Inflammatory macrophage treated with lipopolysaccharide for 4 hours (primary cell): ENCODE measurements at places on chromosomes 3 and 15.

DNA sequence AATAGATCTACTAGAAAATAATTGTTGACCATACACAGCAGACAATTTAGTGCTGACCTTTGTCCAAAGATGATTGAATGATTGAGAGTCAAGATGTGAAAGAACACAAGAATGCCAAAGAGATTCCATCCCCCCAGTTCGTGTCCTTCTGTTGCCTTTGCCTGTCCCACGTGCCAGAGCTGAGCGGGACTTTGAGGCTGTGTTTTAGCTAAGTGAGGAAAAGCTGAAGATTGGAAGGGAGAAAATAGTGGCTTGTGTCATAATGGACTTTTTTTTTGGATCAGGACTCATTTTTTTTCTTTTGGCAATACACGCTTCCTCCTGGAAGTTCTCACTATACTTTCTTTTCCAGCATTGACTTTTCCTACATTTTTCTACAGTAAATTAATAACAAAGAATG lies 206.6 kb upstream of the MDFIC2 start:
- no peak for DNase-seq

DNA sequence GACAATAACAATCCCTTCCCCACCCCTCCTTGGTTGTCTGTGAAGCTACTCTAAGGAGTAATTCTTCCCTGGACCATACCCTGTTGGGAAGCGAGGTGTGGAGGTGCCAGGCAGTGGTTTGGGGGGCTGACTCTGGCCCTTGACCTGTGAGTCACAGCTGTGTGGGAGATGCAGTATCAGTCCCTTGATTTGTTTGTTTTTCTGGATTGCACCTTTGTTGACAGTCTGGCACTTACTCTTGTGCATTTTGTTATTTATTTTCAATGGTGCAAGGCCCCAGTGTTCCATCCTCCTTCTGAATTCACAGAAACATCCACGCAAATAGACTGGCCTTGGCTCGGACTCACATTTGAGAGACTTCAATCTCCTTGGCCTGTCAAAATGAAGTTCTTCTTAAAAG lies 29.7 kb downstream of the TMEM45A start:
- DNase-seq: no peak

GRCh38 chr3:177596816-177597271 lies 399.6 kb upstream of the TBL1XR1 start:
- DNase-seq: no peak

- no peak for DNase-seq
Observed at GRCh38 chr15:57387564-57388076, 11.3 kb downstream of the CGNL1 start.

- no peak for DNase-seq
Observed at GRCh38 chr3:63950698-63951097, 38.5 kb upstream of the SCAANT1 start.

GRCh38 chr15:34496207-34496995 lies 58.8 kb upstream of the GOLGA8A start:
- no peak for DNase-seq

- DNase-seq: no peak
Observed at GRCh38 chr15:25188551-25189101, 233.8 kb downstream of the SNRPN start.

- DNase-seq: no peak
Observed at GRCh38 chr15:100206643-100207042, 135.1 kb downstream of the ADAMTS17 start.

- no peak for DNase-seq
Observed at GRCh38 chr3:135891121-135891520, 74.4 kb upstream of the PPP2R3A start.
